ENCODE measurements at places on chromosomes 5 and 9. TPM values are rescaled to one million over a fixed set of nuclear protein-coding genes. Genes with fewer than 3 reads are reported as not detected.

DNA sequence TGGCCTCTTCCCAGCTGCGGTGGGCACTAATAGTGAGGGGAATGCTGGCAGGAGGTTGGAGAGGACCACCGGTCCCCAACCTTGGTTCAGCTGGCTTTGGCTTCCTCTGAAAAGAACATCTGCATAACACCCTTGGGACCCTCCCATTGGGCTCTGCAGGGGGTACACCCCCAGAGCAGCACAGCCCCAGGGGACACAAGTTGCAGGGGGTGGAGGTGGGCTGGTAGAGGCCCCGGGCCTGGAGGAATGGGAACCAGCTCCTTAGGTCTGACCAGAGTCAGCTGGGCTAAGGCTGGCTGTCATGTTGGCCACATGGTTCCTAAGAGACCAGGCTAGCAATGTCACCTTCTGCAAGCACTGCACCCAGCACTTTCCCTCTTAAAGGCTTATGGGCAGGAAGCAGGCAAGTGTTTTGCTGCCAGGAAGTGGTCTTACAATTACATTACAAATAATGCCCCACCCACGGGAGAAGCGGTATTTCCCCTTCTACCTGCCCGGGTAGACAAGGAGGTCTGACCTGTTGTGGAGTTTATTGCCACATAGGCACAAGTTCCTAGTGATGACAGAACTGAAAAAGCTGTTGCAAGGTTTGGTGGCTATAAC lies 18.1 kb downstream of the GCNT4 start:
- no peak for DNase-seq

DNA sequence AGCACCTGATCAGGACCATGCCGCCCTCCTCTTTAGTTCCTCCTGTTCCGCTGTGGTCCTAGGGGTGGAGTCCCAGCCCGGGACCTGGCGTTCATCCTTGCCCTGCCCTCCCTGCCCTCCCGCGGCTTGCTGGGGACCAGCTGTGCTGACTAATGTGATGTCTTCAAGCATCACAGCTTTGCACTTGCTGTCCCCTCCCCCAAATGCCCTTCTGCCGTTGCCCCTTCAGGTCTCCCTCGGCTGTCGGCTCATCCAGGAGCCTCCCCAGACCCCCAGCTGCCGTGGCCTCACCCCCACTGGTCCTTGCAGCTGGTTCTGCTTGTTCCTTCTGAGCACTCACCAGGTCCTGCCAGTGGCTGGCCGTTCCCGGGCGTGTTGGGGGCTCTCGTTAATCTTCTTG lies 19.9 kb downstream of the RXRA start:
- DNase-seq = no peak

DNA sequence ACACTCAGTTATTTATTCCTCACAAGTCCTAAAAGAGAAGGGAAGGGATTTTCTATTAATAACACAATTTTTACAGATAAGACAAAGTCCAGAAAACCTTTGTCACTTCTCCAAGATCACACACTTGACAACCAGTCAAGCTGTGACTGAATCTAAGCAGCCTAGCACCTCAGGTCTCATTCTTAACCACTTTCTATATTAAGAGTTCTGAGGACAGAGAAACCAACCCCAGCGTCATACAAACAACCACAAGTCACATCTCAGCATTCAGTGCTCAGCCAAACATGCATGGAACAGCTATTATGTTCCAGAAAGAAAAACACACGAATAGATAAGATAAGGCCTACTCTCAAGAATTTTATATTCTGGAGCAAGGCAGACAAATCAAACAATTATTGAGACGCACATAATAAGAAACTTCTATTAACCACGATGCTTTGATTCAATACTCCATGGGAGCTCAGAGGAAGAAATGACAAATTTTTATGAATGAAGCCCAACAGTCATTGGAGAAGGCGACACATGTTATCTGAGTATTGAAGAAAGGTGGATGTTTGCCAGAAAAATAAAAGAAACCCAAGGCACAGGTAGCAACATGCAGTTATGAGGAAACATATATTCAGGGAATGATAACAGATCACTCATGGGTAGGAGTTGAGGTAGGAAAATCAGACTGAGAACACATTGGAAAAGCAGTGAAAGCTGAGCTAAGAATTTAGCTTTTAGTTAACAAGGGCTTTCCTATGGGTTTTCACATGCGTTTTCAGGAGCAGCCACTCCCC lies 113.1 kb downstream of the HTR4 start:
- DNase-seq = no peak

DNA sequence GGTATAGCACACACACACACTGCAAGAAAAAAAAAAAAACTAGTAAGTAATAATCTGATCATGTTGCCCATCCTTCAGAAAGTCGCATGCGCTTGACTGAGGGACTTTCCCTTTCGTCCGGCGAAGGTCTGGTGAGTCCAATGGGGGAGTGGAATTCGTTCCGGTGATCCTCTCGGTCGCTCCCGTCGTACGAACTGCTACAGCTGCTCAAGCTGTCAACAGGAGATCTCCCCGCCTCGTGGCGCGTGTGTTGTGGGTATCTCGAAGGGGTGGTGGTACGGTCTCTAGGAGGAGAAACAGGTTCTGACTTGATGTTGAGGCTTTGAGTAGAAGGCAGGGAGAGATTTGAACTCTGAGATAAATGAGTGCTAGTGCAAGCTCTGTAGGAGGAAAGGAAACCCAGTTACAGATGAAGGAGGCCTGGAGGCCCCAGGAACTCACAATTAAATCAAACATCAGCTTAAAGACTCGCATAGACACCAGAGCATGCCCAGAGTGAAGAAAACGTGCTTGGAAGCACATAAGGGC lies 160.4 kb downstream of the MEF2C start:
- no peak for DNase-seq

DNA sequence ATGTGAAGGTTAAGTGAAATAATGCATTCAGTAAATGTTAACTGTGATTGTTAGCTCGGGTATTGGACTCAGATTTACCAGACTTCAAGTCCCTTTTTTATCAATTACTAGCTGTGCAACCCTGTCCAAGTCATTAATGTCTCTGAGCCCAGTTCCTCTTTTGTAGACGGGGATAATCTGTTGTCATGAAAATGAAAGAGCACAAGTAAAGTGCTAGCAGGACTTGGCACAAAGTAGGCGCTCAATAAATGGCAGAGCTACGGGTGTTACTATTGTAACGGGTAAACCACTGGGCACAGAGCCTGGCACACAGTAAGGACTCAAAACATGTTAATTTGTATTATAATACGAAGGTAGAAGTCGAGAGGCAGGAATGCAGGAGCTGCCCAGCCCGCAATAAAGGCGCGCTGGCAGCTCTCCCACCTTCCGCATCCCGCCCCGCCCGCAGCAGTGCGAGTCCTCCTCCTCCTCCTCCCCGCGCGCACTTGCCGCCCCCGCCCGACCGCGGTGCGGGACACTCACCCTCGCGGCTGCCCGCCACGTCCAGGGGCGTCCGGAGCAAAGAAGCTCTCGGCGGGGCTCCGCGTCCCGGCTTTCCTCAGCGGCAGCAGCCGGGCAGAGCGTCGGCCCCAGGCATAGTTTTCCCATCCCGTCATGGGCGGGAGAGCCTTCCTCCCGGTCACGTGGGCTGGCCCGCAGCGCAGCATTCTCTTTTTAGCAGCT lies at the start of gene C1QTNF2:
TSS of gene C1QTNF2 (minus strand) at position 637 of the 723 bp plus-strand sequence. CDS start 15,615 bp downstream, outside the sequence.
- no peak for DNase-seq

- no peak for DNase-seq
These were observed 146.7 kb upstream of the KLF9 start for GRCh38 chr9:70561111-70561510.

GRCh38 chr9:94101162-94101853 lies 17.0 kb downstream of the PTPDC1 start:
- DNase-seq = no peak

DNA sequence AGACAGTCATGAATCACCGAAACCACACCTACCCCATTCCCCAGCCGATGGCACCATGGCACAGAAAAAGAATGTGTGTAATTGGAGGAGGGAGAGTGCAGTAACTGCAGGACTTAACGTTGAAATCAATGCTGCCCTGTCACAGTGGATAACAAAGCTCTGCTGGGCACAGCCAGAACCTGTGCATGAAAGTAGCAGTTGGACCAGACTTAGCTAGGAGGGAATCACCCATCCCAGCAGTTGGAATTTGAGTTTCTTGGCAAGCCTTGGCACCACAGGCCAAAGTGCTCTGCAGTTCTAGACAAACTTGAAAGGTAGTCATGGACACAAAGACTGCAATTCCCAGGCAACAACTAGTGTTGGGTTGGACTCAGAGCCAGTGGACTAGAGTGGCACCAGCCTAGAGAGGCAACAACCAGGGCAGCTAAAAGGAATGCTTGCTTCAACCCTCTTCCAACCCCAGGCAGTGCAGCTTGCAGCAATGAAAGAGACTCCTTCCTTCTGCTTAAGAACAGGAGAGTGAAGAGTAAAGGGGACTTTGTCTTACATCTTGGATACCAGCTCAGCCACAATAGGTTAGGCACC lies 19.1 kb downstream of the TMEM232 start:
- no peak for DNase-seq

DNA sequence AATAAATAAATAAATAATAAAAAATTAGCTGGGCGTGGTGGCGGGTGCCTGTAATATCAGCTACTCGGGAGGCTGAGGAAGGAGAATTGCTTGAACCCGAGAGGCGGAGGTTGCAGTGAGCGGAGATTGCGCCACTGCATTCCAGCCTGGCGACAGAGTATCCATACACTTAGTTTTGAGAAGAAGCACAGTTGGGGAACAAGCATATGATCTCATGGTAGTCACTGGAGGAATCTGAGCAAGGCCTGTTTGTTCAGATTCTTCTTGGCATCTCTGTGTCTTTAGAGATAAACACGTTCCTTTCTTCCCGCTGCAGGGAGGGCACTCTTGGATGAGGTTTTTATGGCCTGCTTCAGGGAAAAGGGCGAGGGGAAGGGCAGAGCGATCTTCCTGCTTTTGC lies 15.6 kb upstream of the DENND1A start:
- no peak for DNase-seq

GRCh38 chr9:76161106-76161505 lies 233.1 kb downstream of the RFK start:
- DNase-seq = no peak

GRCh38 chr5:53970475-53970874 lies 339.9 kb downstream of the ARL15 start:
- no peak for DNase-seq

DNA sequence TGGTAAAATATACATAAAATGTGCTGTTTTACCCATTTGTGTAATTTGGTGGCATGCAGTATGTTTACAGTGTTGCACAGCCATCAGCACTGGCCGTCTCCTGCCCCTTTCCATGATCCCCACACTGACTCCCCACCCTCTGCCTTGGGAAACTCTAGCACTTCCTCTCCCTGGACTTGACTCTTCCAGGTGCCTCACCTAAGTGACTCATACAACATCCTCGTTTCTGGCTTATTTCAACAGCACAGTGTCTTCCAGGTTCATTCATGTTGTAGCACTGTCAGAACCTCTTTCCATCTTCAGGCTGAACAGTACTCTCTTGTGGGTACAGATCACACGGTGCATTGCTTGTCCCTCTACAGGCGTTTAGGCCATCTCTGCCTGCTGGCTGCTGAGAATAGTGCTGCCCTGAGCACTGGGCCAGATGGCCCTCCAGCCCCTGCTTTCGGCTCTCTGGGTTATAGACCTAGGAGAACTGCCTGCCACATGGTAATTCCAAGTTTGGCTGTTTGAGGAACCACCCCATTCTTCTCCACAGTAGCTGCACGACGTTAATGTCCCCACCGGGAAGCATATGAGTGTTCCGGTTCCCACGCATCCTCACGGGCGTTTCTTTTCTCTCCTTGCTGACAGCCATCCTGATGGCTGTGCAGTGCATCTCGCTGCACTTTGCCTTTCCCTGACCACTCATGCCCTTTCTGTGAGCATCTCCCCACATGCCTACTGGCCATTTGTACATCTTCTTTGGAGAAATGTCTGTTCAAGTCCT lies 211.8 kb downstream of the FANCC start:
- DNase-seq = no peak

GRCh38 chr5:91245871-91246270 lies 137.2 kb downstream of the ARRDC3 start:
- DNase-seq = no peak

DNA sequence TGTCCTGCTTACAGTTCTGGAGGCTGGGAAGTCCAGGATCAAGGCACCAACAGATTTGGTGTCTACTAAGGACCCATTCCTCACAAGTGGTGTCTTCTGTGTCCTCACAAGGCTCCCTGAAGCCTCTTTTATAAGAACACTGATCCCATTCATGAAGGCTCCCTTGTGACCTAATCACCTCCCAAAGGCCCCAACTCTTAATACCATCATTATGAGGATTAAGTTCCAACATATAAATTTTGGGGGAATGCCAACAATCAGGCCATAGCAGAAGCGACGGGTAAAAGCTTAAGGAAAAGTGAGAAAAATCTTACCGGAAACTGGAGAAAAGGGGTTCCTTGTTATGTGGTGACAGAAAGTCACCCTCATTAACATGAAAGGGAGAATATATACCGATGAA lies 11.2 kb downstream of the CTNNAL1 start:
- DNase-seq = no peak

GRCh38 chr5:149422366-149423048 lies 43.4 kb upstream of the IL17B start:
- no peak for DNase-seq

DNA sequence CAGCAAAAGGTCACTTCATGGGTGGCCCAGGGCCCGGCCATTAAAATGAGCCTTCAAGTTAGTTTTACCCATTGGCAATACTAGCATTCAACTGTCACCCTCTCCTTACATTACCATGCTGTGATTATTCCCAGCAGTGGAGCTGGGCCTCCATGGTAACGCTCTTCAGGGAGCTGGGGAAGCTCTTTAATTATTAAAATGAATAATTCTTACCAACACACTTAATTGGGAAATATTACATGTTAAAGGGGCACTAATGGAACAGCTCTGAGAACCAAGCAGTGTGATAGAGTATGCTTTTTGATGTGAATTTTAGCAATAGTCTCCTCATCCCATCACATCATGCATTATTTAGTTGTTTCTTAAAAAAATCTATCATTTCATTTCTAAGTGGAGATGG lies 187.2 kb downstream of the CEMIP2 start:
- DNase-seq = no peak

- DNase-seq = no peak
These were observed 149.0 kb downstream of the AOPEP start for GRCh38 chr9:94875300-94876020.

- DNase-seq = no peak
These were observed 84.6 kb downstream of the SLC44A1 start for GRCh38 chr9:105328872-105329718.

Gene TBC1D9B
- 163 TPM for total RNA-seq

Gene TTC23L
- 2.7 TPM for total RNA-seq

Gene LRRC19
- not detected for total RNA-seq

Gene LHX6
- 2.7 TPM for total RNA-seq

Gene TMEM245
- 57.7 TPM for total RNA-seq

Gene LIX1
- 1.0 TPM for total RNA-seq

Gene SCGB3A2
- total RNA-seq = not detected

Gene FAM163B
- total RNA-seq = 0.85 TPM

Gene RMRP
- total RNA-seq = 1,879 TPM

Gene KIF3A
- 14.0 TPM for total RNA-seq

Gene PRRT1B
- total RNA-seq = 3.7 TPM

Gene IL13
- total RNA-seq = not detected

Gene PTGR1
- 110 TPM for total RNA-seq

Gene AJM1
- total RNA-seq = 10.1 TPM

Gene PCSK1
- total RNA-seq = 0.34 TPM

Gene FSTL4
- 4.5 TPM for total RNA-seq

All from prostate gland (tissue), 2 donors.